Naive thymus-derived CD8-positive, alpha-beta T cell (primary cell): ENCODE measurements at places on chromosomes 6 and 20. TPM values are rescaled to one million over a fixed set of nuclear protein-coding genes. Genes with fewer than 3 reads are reported as not detected.

SRF gene
- 26.5 TPM for total RNA-seq

RIMS1 gene
- not detected for total RNA-seq

ERVFRD-1 gene
- not detected for total RNA-seq

- H3K36me3 ChIP-seq, result peaks cover 16% of the 10 kb centered on the region
- H3K27ac ChIP-seq, result no peak overlapping the region
- no peaks in the 10 kb centered on the region for H3K27me3 ChIP-seq
- H3K4me3 ChIP-seq, result no peak overlapping the region
- DNase-seq, result no peak
Measured at GRCh38 chr6:116298273-116298672, 18.5 kb upstream of the TSPYL1 start.

DNA sequence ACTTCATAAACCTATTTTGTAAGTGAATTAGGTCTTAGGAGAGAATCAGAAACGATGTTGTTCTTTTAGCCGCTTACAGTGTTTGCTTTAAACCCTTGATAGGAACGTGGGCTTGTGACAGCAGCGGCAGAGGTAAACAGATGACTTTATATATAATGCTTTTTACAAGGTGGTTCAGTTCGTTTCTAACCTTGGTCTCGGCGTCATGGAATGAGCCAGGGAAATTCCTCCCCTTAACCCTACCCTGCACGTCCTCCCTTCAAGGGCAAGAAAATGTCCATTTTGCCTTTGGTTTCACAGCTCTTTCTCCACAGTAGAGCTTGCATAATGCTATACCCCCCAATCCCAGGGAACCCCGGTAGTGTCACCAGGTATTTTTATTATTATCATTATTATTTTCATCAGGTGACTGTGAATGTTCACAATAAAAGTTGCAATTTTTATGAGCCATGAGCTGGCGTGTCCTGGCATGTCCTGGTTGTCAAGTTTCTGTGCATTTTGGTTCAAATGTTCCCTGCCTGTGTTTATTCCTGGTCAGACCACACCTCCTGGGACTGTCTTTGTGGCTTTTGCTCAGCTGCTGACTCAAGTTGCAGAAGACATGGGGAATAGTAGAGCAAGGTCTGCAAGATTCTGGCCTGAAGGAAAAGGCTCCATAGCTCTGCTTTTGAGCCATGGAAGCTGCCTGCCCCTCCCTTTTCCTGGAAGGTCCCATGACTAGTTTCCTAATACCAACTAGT is 112.8 kb upstream of the BMP2 start:
- peaks cover 2% of the 10 kb centered on the region for H3K27me3 ChIP-seq
- H3K27ac ChIP-seq, result no peak overlapping the region
- H3K4me1 ChIP-seq, result no peaks in the 10 kb centered on the region
- no peaks in the 10 kb centered on the region for H3K36me3 ChIP-seq
- no peak overlapping the region for H3K4me3 ChIP-seq

DNA sequence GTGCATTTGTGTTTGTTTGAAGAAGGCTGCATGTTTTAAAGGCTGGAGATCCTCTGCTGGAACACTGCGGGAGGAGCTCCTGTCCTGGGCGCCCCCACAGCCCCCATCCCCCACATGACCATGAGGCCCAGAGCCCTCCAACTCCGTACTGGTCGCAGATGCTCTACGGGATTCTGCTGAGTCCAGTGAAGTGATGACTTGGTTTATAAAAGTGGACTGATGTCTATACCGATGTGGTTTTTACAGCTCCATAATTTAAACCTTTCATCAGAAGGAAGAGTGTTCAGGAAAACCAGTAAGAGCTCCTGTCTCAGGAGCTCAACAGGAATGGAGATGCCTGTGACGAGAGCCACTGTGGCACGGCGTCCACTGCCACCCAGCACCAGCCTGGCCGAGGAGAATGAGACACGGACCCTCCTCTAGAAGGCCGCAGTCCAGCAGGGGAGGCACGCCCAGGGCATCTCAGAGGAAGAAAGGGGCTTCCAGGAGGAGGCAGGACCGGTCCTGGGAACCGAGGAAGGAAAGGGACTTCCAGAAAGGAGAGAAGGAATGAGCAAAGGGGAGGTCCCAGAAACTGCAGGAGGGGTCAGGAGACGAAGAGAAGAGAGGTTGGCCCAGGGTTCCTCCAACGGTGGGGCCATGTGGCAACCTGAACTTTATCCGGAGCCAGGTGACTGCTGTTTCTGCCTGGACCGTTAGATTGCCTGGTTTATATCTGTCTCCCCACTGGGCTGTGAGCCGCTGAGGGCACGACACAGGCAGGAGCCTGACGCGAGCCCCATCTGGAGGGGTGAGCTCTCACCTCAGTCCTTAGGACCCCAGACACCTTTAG is 26.9 kb downstream of the BFSP1 start:
- no peaks in the 10 kb centered on the region for H3K36me3 ChIP-seq
- H3K4me3 ChIP-seq, result peak overlapping the region; percentile 94
- peak overlapping the region; percentile 88 for H3K27ac ChIP-seq
- no peak for DNase-seq

DNA sequence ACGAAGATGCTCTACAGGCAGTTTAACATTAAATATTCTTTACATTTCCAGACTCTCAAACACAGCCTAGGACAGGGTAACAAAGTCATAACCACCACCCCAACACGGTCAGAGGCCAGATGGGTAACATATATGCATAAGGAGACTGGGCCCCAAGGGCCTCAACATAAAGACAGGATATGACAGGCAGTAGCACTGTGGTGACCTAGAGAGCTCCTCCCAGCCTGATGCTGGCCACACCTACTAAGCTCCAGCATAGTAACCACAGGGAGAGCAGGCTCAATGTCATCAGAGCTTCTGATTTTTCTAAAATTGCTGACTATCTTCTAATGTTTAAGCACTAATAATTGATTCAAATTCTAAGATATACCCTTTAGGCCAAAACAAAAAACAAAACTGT is 21.7 kb downstream of the SMLR1 start:
- H3K27ac ChIP-seq, result no peak overlapping the region
- no peak for DNase-seq
- H3K36me3 ChIP-seq, result no peaks in the 10 kb centered on the region
- H3K27me3 ChIP-seq, result no peaks in the 10 kb centered on the region
- peaks cover 13% of the 10 kb centered on the region for H3K4me1 ChIP-seq

GRCh38 chr20:4283016-4283415 is 267.7 kb upstream of the RNF24 start:
- no peak for DNase-seq
- H3K27ac ChIP-seq, result no peak overlapping the region
- H3K4me3 ChIP-seq, result no peak overlapping the region
- H3K27me3 ChIP-seq, result peaks cover 4% of the 10 kb centered on the region

DNA sequence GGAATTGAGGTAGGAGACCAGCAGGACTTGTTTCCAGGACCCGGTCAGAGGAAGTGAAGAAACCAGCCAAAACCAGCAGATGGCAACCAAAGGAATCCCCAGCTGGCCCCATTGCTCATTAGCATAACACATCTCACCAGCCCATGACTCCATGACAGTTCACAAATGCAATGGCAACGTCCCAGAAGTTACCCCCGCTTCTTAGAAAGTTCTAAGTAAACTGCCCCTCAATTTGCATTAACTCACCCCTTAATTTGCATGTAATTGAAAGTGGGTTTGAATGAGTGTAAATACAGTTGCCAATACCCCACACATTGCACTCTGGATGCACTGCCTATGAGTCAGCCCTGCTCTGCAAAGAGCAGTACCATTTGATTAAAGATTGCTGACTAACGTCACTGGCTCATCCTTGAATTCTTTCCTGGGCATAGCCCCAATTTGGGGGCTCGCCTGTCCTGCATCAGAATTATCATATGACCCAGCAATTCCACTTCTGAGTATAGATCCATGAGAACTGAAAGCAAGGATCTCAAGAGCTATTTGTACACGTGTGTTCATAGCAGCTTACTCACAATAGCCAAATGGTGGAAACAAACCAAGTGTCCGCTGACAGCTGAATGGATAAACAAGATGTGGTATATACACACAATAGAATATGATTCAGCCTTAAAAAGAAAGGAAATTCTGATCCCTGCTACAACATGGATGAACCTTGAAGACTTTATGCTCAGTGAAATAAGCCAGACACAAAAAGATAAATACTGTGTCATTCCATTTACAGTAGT is 36.4 kb downstream of the MYLK4 start:
- H3K4me3 ChIP-seq, result no peak overlapping the region
- H3K36me3 ChIP-seq, result peaks cover 14% of the 10 kb centered on the region
- DNase-seq, result no peak
- H3K4me1 ChIP-seq, result no peaks in the 10 kb centered on the region
- no peaks in the 10 kb centered on the region for H3K27me3 ChIP-seq

LTA gene
- total RNA-seq, result 16.2 TPM

- no peaks in the 10 kb centered on the region for H3K36me3 ChIP-seq
- no peak overlapping the region for H3K4me3 ChIP-seq
- H3K27ac ChIP-seq, result no peak overlapping the region
- H3K27me3 ChIP-seq, result peaks cover 3% of the 10 kb centered on the region
- no peaks in the 10 kb centered on the region for H3K4me1 ChIP-seq
Measured at GRCh38 chr20:63091901-63092659, 85.3 kb upstream of the BHLHE23 start.

CLPSL1 gene
- not detected for total RNA-seq

- no peaks in the 10 kb centered on the region for H3K27me3 ChIP-seq
- H3K27ac ChIP-seq, result no peak overlapping the region
- no peaks in the 10 kb centered on the region for H3K36me3 ChIP-seq
- peaks cover 16% of the 10 kb centered on the region for H3K4me1 ChIP-seq
- DNase-seq, result no peak
- no peak overlapping the region for H3K4me3 ChIP-seq
Measured at GRCh38 chr6:109349419-109349987, 32.8 kb downstream of the CD164 start.

DNA sequence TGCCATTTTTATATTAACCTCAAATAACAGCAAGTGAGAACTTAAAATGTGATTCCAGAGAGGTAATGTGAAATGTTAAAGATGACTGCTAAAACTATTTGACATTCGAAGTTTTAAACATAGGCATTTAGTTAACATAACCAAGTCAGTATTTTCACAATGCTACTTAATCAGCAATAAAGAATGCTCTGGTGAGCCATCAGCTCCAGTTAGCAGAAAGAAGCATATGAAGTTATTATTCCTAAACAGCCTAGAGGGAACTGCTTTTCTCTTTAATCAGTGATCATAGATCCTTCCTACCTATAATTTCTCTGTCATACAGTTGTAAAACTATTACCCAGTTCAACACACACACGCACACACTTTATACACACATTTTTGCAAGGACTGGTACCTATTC is 60.1 kb downstream of the MMS22L start:
- H3K27me3 ChIP-seq, result no peaks in the 10 kb centered on the region
- no peak overlapping the region for H3K27ac ChIP-seq
- H3K4me1 ChIP-seq, result no peaks in the 10 kb centered on the region
- DNase-seq, result no peak
- H3K36me3 ChIP-seq, result peaks cover 24% of the 10 kb centered on the region

DNA sequence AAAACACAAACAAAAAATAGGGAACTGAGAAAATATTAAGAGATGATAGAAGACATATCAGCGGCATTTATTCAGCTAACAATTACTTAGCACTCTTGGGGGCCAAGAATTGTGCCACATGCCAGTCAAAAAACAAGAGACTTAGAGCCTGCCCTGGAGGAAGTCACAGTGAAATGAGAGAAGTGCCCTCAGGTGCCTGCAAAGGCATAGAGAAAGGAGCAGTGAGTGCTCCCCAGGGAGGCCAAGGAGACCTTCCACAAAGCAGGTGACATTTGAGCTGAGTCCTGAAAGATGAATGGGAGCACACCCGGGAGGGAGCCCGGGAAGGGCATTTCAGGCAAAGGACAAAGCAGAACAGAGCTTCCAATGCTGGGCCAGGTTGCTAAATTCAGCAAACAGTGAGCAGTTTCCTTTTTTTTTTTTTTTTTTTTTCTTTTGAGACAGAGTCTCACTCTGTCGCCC is 184.7 kb upstream of the JARID2 start:
- H3K4me1 ChIP-seq, result peaks cover 11% of the 10 kb centered on the region
- H3K4me3 ChIP-seq, result no peak overlapping the region
- no peak overlapping the region for H3K27ac ChIP-seq
- H3K27me3 ChIP-seq, result no peaks in the 10 kb centered on the region
- H3K36me3 ChIP-seq, result no peaks in the 10 kb centered on the region
- no peak for DNase-seq

- no peak overlapping the region for H3K27ac ChIP-seq
- no peaks in the 10 kb centered on the region for H3K27me3 ChIP-seq
- H3K4me3 ChIP-seq, result no peak overlapping the region
- peaks cover 2% of the 10 kb centered on the region for H3K36me3 ChIP-seq
- no peak for DNase-seq
Measured at GRCh38 chr6:45003961-45004360, 324.2 kb upstream of the RUNX2 start.

BACH2 gene
- total RNA-seq, result 126 TPM

MYBL2 gene
- 0.27 TPM for total RNA-seq

DNA sequence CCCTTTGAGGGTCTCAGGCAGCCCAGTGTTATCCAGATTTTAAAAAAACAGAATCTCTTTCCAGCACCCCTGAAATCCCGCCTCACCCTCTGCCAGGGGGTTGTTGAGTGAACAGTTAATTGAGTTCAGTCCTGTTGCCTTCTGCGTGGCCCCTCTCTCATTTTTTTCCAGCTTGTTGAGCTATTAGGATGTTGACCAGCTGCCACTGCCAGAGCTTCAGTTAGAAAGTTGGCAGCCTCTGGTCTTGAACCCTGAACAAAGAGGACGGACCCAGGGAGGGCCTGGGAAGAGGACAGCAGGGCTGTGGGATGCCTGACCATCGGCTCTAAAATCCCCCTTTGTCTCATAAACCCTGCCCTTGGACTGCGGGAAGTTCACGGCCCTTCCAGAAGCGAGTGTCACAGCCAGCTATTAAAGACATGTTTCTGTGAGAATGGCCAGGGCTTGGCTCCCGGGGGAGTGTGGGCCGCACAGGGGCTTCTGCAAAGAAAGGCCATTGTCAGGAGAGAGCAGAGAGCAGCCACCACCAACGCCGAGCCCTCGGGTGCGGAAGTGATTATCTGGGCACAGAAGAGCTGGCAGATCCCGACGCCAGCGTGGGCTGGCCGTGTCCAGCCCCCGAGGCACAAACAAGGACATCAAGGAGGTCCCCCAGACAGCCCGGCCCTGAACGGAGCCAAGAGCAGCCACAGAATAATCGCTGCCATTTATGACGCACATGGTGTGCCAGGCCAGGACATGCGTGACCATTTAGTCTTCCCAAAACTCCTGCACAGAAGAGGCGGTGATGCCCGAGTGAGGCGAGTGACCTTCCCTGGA is 189.0 kb downstream of the ANKRD60 start:
- H3K4me1 ChIP-seq, result no peaks in the 10 kb centered on the region
- H3K4me3 ChIP-seq, result no peak overlapping the region
- H3K27ac ChIP-seq, result no peak overlapping the region
- peaks cover 7% of the 10 kb centered on the region for H3K27me3 ChIP-seq

- peaks cover 4% of the 10 kb centered on the region for H3K4me1 ChIP-seq
- H3K36me3 ChIP-seq, result no peaks in the 10 kb centered on the region
- no peak overlapping the region for H3K4me3 ChIP-seq
- no peak overlapping the region for H3K27ac ChIP-seq
- H3K27me3 ChIP-seq, result peaks cover 1% of the 10 kb centered on the region
- peak; percentile 60 for DNase-seq
Measured at GRCh38 chr20:54103067-54103761, 32.8 kb upstream of the BCAS1 start.

GRCh38 chr20:17395729-17396128 is 135.4 kb downstream of the BFSP1 start:
- no peaks in the 10 kb centered on the region for H3K4me1 ChIP-seq
- no peak overlapping the region for H3K27ac ChIP-seq
- H3K27me3 ChIP-seq, result peaks cover 10% of the 10 kb centered on the region
- H3K36me3 ChIP-seq, result no peaks in the 10 kb centered on the region

GRCh38 chr20:46213946-46214823 is 94.1 kb downstream of the CDH22 start:
- H3K27me3 ChIP-seq, result peaks cover 42% of the 10 kb centered on the region
- H3K4me1 ChIP-seq, result no peaks in the 10 kb centered on the region
